ENCODE measurements at places on chromosomes 13 and 19. TPM values are rescaled to one million over a fixed set of nuclear protein-coding genes. Genes with fewer than 3 reads are reported as not detected.

HPN gene
- not detected for total RNA-seq

DNA sequence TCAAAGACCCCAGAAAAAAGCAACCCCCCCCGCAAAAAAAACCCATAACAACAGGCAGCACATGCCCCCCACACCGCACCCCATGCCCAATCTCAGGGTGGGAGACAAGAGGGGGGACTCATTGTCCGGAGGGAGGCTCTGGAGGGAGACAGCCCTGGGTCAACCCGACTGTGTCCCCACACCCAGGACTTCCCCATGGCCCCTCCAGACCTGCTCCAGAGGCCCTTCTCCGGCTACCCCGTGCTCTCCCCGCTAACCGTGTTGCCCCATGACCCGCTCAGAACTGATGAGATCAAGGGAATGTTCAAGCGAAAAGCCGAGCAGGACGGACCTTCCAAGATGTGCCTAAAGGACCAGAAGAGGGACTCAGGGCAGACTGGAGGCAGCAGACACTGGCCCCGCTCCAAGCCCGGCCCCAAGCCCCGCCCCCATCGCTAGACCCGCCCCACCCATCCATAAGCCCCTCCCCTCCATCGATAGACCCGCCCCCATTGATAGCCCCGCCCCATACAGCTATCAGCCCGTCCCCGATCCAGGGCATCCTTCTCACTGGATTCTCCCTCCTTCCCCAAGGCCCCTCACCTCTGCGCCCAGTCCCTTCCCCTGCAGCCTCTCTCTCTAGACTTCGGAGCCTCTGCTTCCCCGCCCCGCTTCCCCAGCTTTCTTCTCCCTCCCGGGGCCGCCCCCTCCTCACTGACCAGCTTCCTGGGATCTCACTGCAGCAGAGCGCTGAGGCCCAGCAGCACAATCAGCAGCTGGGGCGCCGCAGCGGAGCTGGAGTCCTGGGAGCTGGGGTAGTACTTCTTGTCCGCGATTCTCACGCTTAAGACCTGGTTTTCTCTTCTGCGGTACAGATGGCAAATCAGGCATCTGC is 2.2 kb downstream of the BST2 start:
- no peak for DNase-seq

RYR1 gene
- total RNA-seq = 4.5 TPM

- no peak for DNase-seq
These were observed 12.2 kb downstream of the TJP3 start for GRCh38 chr19:3720349-3720917.

- no peak for DNase-seq
These were observed 464 bp upstream of the ZFP14 start for GRCh38 chr19:36379510-36379819.

ERICH4 gene
- total RNA-seq = not detected

ZNF606 gene
- 65.6 TPM for total RNA-seq

- DNase-seq = peak; percentile 56
These were observed 49.8 kb upstream of the GTF3A start for GRCh38 chr13:27374650-27375049.

DNA sequence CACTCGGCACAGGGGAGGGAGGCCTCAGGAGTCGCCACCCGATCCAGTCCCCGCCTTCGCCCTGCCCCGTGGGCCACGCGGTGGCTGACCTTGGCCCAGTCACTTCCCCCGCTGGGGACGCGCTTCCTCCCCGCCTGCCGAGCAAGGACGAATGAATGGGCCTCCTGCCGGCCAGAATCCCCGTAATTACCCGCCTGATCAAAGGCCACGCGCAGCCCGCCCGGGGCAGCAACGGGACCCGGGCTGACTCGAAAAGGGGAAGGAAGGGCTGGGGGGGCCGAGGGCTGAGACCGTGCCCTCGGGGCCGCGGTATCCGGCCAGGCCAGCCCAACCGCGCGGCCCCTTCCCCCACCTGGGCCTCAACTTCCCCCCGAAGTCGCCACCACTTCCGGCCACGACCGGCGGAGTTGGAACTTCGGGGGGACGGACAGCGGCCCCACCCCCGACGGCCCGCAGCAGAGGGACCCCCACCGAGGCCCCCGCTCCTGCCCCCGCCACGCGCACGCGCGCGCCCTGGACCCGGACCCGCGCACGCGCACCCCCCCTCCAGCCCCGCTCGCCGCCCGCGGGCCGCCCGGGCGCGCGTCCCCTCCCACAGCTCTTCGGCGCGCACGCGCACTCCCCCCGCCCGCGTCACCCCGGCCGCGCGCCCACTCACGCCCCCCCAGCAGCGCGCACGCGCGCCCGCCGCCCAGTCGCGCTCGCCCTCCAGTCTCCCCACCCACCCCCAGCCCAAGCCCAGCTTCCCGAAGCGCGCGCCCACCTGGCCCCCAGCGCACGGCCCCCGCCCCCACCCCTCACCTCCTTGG is 520 bp downstream of the ZNF787 start:
- DNase-seq = peak; percentile 85

DNA sequence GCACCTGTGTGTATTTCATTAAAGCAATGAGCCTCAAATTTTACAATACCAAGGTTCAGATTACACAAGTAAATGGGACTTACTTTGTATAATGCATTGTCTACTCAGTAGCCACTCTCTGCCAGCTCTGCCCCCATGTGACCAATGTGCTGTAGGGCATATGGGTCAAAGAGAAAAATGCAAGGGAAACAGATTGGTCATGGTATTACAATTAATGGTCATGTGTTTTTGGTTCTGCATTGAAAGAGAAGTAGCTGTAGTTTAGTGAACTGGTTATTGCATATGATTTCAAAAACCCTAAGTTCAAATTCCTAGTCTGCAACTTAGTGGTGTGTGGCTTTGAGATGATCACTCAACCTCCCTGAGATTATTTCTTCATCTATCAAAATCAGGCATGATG is 545.4 kb downstream of the SUCLA2 start:
- DNase-seq = no peak

GRCh38 chr13:67860315-67860714 is 630.2 kb upstream of the PCDH9 start:
- no peak for DNase-seq

GRCh38 chr19:39506944-39507714 is 7.8 kb upstream of the SELENOV start:
- DNase-seq = peak; percentile 71

PPP2R1A gene
- total RNA-seq = 159 TPM

MAP1S gene
- 20.8 TPM for total RNA-seq

DNA sequence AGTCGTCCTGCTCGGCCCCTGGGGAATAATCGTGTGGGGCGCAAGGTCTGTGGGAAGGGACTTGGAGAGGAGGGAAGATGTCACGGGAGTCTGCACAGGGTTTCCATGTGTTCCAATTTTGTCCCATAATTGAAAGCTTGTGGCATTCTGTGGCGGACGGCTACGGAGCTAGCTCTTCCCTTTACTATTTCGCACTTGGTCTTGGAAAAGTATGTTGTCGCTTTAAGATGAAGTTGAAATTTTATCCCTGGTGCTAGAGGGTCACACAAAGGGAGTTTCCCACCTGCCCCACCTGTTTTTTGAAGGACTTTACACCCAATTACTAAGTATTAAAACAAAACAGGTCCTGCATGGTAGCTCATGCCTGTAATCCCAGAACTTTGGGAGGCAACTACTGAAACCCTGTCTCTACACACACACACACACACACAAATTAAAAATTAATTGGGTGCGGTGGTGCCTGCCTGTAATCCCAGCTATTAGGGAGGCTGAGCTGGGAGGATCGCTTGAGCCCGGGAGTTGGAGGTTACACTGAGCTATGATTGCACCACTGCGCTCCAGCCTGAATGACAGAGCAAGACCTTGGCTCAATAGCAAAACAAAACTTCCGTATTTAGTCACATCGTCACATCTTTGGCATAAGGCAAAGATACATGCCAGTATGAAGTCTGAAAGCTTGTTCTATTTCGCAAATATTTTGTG is 967 bp upstream of the TPT1 start:
- DNase-seq = no peak

GRCh38 chr19:10043286-10043927 is 30.1 kb downstream of the RDH8 start:
- no peak for DNase-seq

GRCh38 chr13:44679597-44679996 is 103.5 kb upstream of the TSC22D1 start:
- DNase-seq = no peak

- DNase-seq = peak; percentile 60
These were observed 20.3 kb downstream of the LYL1 start for GRCh38 chr19:13082192-13083007.

DNA sequence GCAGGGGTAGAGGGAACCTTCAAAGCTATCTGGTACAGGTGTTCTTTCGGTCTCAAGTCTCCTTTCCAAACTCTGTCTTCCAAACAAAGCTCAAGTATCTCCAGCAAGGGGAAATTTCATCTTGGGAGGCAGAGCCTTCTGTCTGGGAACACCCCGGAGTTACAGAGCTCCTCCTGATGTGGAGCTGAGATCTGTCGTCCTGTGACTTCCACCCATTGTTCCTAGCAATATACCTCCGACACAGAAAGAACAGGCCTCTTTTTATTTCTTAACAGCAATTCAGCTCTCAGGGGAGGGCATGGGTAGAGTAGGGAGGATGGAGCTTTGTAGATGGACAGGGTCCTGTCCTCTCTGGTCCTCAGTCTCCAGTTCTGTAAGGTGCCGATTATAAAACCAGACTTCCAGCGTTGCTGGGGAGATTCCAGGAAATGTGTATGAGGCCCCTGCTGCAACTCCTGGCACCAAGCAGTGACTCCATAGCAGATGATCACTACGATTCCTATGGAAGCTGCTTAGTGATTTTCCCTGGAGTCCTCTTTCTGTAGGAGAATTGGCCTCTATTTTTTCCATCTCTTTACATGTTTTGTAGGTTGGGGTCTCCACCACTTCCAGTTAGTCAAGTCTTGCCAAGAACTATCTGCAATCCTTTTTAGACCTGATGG is 56.0 kb upstream of the ARGLU1 start:
- no peak for DNase-seq

AMH gene
- total RNA-seq = 0.82 TPM

PNMA8C gene
- total RNA-seq = 31.8 TPM

DNA sequence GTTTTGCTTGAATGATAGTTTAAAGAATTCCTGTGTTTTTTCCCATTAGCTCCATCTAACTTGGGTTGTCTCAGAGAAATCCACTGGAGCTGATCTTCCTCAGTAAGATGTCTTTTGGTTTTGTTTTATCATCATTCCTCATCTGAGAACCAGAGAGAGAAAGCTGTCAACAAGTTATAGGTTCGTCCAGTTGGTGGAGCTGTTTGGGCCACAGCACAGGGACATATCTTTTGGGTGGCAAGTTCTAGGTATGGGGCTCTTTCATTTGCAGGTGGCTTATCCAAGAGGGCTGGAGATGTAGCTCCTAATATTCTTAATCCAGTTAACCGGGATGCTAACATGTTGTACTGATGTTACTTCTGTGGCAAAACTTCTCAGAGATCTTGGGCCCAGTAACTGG is 174.2 kb downstream of the KCNRG start:
- DNase-seq = no peak

DNA sequence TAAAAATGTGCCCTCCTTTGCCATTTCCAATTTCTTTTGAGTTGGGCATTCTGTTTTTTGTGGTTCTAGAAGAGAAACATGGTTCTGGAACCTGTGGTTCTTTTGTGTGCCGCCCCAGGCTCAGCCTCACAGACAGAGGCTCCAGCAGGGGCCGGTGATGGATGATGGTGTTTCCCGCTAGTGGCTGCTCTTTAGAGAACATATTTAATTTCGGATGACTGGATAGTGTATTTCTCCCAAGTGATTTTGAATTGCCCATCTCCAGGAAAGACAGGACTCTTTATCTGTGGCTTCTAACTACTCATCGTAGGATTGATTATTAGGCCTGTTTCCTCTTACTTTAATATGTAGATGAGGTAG is 75.2 kb downstream of the KL start:
- DNase-seq = no peak

SIRT6 gene
- total RNA-seq = 10.2 TPM

DNA sequence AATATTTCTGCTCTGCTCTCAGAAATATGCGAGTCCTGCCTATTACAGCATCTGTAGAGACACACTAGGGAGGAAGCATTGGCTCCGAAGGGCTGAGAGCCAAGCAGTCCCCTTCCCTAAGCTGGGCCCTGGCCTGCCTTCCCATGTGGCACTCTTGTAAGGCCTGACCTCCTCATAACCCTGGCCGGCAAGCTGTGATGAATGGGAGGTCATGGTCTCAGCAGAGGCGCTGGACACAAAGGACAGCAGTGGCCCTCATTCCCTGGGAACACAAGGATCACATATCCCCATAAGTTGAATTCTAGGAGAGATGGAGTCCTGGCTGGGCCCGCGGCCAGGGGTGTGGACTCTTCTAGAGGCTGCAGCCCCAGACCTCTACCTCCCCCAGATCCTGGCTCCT is 483.3 kb downstream of the ZNF536 start:
- no peak for DNase-seq

ZNF579 gene
- 3.7 TPM for total RNA-seq

DNA sequence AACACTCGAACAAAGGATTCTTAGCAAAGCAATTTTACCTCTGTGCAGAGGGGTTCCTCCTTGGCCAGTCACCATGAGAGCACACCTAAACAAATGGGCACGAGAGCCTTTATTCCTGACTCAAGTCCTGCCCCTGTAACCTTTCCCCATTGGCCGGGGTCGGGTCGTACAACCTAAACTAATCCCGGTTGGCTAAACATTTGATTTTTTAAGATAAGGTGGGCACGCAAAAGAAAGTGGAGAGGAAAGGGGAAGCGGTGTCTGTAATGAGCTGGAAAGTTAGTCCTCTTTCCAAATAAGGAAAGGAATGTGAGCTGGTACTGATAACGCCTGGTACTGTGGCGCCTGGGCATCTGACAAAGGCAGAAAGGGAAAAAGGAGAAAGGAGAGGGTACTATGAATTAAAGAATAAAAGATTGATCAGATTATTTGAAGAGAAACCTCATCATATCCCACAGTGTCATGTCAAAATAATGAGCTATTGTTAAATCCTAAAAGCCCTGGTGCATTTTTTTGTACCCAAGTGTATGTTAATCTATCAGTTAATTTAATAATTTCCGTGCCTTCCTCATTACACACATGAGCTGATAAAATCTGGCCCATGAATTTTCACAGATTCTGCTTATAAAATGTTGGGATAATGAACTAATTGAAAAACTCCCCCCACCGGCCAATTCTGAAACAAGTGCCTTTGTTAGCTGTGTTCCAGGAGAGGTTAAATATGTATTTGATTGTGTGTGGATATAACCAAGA is 335.7 kb downstream of the RFC3 start:
- no peak for DNase-seq

GRCh38 chr19:3507371-3508120 is 1.4 kb downstream of the FZR1 start:
- no peak for DNase-seq

DNA sequence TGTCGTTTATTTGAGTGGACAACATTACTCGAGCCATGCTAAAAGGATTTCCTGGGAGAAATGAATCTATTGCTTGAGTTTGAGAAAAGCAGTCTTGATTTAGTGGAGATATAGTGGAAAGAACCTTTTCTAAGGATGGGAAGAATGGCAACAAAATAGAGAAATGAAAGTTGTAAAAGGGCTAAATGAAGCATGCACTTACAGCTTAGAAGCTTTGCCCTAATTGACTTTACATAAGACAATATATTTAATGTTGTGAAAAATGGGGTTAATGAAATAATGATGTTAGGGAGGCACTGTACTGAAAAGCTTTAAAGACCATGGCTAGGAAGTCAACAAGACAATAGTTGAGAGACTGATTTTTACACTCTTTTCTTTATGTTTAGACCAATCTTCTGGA is 35.4 kb downstream of the SLC10A2 start:
- DNase-seq = no peak

S1PR5 gene
- 0.41 TPM for total RNA-seq

All from frontal cortex (tissue), 4 donors.